AG08395 (cell line): ENCODE measurements at places on chromosomes 16 and 17.

- DNase-seq = peak; percentile 41
Measured at GRCh38 chr17:7703584-7704479, 1.2 kb upstream of the EFNB3 start.

GRCh38 chr16:75208861-75209505, 2.0 kb upstream of the CTRB2 start:
- no peak for DNase-seq

GRCh38 chr16:23469814-23470213, 16.8 kb upstream of the COG7 start:
- peak; percentile 13 for DNase-seq

- DNase-seq = peak; percentile 84
Measured at GRCh38 chr16:89155184-89155679, 16.3 kb upstream of the CDH15 start.

GRCh38 chr17:81165246-81166032, at the start of gene PVALEF:
Gene PVALEF, plus strand, starts transcription at chr17:81165507. Its CDS starts 15,720 bp downstream, at chr17:81181227.
- no peak for DNase-seq

DNA sequence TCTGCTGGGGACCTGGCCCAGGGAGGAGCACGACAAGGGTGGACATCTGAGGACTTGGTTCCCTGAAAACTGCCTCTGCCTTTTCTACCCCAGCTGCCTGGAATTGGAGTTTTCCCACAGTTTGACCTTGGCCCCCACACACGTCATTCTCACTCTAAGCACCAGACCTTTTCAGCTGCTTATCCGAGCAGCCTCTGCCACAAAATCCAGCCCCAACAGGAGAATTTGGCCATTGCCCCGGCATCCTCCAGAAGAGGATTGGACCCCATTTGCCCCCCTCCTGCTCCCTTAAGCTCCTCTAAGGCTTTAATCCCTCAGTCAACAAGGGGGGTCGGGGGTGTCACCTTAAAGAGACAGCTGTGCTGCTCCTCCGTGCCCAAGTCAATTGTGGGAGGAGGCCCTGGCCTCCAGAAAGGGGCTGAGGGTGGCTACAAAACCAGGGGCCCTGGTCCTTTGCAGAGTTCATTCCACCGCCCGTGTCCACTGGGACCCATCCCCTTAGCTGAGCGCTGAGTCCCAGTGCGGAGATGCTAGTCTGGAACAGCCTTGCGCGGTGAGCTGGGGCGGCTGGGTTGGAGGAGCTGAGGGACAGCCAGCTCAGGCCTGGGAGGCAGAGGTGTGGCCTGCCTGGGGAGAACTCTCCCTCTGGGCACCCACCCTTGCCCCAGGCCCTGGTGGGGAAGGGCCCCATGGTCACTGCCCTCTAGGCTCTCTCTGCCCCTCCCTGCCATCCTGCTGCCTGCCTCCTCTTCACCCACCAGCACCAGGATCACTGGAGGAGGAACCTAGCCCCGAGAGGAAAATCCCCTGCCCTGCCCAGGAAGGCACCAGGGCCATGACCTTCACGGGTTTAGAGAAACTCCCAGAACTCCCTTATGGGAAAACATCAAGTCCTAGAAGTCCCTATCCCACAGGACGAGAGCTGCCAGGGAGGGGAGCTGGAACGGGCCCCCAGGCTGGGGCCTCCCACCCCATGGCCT, 18.8 kb downstream of the TTYH2 start:
- no peak for DNase-seq

DNA sequence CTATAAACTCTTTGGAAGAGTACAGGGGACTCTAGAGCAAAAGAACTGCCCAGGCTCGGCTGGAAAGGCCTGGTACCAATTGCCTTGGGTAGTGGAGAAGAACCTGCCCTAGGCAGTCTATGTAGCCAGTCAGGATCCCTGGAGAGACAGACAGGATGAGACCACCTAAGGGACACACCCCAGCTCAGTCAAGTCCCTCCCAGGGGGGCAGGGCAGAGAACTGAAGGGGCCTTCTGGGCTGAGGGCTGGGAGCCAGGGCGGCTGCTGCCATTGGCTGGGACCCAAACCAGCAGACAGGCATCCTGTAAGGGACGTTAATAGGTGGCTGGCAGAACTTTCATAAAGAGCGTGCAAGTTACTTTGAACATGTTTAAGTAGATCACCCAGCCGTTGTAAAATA, 12.8 kb upstream of the SLC38A8 start:
- DNase-seq = no peak

DNA sequence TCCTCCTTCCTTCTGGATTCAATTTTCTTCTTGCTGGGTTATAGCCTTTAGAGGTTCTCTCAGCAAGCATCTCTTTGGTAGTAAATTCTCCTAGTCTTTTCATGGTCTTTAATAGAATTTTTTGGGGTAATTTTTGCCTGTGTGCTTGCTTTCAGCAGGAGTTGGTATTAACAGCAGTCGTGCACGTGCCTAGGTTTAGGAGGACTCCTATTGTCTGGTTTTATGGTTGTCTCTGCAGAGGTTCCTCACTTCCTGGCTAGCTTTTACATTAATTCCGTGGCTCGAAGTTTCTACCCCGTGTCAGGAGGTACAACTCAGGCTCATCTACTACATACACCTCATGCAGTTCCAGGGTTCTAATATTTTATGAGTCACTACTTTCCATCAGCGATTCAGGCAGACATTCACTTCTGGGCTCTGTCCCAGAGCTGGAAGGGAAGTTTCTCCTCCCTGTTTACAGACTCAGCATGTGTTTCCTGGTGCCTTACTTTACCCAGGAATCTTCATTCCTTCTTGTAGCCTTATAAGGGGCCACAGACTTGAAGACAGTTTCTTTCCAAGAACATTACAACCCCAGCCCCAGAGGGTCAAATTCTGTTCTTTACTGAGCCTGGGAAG, 643.6 kb downstream of the HS3ST4 start:
- DNase-seq = no peak

GRCh38 chr17:81924557-81925532, 2.7 kb downstream of the MAFG start:
- no peak for DNase-seq

- DNase-seq = no peak
Measured at GRCh38 chr16:70696952-70697593, 11.2 kb upstream of the MTSS2 start.

DNA sequence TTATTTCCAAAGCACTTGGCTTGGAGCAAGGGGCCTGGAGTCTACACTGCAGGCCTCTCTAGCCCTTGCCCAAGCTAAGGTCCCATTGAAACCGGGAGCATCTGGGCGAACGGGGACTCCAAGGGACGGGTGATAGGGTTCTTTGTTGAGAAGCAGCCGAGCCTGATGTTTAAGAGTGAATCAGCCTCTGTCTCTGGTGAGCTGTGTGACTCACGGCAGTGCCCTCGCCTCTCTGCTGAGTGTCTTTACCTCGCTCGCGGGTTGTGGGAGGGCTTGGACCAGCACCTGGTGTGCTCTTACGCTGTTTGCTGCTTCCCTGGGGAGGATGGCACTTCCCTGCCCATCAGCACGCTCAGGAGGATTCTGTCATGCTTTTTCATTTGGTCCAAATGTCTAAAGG, 1.3 kb downstream of the HGS start:
- DNase-seq = peak; percentile 69

GRCh38 chr17:76032073-76032779, 5.1 kb upstream of the EVPL start:
- no peak for DNase-seq

DNA sequence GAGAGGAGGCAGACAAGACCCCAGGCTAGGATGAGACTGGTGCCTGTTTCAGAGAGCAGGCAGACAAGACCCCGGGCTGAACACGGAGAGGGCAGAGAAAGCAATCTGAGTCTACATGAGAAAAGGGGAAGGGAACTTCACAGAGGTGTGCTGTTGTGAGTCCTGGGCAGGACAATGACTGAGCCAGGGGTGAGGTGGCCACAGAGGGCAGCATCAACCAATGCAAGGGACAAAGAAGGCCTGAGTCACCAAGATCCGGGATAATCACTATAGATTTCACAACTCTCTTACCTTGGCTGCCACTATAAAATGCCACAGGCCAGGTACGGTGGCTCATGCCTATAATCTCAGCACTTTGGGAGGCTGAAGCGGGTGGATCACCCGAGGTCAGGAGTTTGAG, 89.0 kb downstream of the SLC39A11 start:
- no peak for DNase-seq

DNA sequence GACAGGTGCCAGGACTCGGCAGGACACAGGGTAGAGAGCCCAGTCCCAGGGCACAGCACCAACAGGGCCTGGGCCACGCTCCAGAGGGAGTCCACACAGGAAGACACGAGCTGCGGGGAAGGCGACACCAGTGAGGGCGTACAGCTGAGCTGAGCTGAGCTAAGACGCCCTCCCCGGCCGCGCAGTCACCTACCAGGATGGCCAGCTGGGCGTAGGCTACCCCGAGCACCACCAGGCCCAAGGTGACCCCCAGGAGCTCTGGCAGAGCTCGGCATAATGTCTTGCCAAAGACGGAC, 42.6 kb downstream of the TSC2 start:
- no peak for DNase-seq

GRCh38 chr17:33811004-33811760, 443.9 kb upstream of the CCL2 start:
- DNase-seq = no peak

DNA sequence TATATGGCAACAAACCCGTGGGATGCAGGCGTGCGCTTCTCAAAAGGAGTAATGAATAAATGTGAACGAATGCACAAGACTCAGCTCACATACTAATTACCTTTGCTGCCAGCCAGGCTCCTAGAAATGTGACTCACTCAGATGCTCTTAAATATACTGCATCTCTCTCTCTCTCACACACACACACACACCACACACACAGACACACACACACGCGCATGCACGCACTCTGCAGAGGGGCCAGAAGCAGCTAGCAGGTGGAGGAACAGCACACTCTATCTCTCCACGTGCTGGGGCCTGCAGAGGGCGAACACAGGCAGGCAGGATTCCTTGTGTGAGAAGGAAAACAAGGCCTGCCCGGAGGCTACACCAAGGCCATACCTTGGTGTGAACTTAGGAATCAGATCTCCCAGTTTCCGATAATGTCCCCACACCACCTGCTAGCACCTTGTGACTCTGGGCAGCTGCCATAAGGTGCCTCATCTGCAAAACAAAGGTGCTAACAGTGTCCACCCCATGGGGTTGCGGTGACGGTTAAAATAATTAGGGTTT, 5.3 kb downstream of the GPRC5B start:
- DNase-seq = no peak

- DNase-seq = no peak
Measured at GRCh38 chr16:53626811-53627210, 76.8 kb downstream of the RPGRIP1L start.

GRCh38 chr16:29124828-29125227, 140.0 kb downstream of the LAT start:
- DNase-seq = no peak

GRCh38 chr17:76884995-76885893, 17.0 kb downstream of the MGAT5B start:
- no peak for DNase-seq

- DNase-seq = no peak
Measured at GRCh38 chr17:8189041-8189710, 804 bp downstream of the BORCS6 start.

DNA sequence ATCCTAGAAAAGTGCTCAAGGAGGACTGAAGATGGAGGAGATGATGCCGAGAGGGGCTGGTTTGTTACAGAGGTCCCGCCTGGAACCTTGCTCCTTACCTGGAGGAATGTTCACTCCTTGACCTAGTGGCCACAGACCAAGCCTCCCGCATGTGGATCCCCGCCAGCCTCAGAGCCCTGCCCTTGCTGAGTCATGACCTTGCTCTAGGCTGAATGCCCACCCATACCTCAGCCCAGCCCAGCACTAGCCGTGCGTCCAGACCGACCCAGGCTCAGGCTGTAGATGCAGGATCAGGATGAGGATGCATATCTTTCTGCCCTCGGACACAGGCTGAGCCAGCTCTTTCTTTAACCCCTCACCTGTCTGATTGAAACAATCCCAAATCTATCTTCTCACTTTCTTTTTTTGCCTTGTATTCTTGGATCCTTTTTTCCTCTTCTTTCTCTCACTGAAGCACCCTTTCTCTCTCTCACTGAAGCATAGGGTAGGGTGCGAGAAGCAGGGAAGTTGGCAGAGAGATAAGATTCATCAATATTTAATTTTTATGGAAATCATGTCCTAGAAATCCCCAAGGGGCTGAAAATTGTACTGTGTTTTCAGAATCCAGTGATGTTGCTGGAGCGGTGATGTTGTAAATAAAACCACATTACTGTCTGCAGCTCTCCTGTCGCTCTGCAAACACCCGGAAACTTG, 34.9 kb downstream of the WSCD1 start:
- no peak for DNase-seq

DNA sequence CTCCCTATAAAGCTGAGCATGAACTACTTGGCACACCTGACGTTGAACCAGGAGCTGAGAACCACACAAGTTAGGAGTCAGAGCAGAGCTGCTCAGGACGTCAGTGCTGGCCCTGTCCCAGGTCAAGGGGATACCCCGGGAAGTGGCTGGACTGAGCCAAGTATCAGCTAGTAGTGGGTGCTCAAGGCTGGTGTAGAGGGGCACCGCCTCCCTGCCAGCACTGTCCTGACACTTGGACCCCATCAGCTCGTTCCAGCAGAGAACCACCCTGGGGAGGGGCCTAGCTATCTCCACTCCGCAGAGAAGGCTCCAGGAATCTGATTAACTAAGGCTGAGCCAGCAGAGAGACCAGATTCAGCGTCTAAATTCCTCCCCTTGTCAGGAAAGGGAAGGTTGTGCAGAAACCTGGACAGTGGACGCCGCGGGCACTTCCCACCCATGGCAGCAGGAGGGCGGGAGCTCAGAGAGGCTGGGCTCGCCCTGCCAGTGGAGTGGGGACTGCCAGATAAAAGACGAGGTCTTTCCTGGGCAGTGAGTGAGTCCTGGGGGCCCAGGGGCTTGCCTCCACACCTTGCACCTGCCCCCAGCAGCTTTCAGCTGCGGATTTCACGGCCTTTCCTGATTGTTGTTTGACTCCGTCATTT, 21.0 kb downstream of the C16orf90 start:
- no peak for DNase-seq

- DNase-seq = peak; percentile 33
Measured at GRCh38 chr17:80446645-80447405, 29.6 kb downstream of the NPTX1 start.

DNA sequence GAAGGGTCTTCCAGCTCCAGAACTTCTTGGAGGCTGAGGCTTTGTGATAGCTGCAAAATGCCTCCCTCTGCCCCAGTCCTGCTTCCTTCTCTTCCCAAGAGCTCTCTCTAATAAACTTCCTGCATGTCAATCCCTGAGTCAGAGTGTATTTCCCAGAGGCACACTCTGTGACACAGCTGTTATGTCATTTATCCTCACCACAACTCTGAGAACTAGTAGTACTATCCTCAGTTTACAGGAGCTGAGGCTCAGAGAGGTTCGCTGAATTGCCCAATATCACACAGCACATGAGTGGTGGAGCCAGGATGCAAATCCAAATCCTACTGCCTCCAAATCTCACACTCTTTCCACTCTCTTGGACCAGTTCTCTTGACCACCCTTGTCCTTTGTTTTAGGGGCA, 20.0 kb downstream of the UNC45B start:
- peak; percentile 26 for DNase-seq

GRCh38 chr16:50386139-50386538, 17.4 kb upstream of the BRD7 start:
- DNase-seq = no peak

DNA sequence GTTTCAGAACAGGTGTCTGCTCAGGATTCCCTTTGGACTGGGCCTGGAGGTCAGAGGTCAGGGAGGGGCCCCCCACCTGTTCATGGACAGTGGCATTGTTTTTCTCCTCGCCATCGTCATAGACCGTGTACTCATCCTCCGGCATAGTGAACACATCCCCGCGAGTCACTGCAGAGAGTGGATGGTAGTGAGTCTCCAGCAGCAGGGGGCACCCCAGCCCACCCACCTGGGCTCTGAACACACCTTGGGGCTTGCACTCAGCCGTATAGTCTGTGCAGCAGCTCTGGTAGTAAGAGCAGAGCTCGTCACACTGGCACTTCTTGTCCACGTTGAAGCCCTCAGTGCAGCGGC, 448 bp downstream of the VTN start:
- DNase-seq = no peak
